ENCODE measurements at places on chromosomes 5 and 9. TPM values are rescaled to one million over a fixed set of nuclear protein-coding genes. Genes with fewer than 3 reads are reported as not detected.

Gene TMEM215
- total RNA-seq, result not detected

Gene RASGEF1C
- total RNA-seq, result 0.19 TPM

Gene TLX3
- total RNA-seq, result not detected

Gene SERF1B
- 32.4 TPM for total RNA-seq

DNA sequence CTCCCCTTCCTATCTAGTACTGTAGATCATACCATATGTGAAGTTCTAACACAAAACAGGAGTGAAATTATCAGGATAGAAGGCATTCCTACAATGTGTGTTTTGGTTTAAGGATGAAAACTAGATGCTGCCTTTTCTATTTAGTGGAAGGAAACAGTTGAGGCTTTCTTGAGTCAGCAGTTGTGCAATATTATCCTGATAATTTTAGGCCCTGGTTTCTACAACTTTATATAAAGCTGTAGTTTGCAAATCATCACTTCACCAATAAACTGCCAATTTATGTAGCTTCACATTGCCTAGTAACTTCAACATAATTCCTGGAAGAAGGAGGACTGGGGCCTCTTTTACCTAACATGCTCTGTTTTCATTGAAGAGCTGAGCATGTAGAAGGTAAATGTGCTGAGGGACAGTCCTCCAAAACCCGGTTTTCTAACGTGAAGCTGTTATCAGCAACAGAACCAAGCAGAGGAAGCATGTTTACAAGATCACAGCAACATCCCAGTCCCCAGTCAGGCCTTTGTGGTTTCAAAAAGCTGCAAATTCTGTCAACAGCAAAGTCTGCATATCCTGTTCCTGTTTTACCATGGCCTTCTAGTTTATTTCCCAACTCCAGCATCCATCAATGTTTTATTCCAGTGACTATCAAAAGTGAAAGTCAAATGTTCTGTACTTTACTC lies 513.4 kb upstream of the MEF2C start:
- H3K4me1 ChIP-seq, result no peaks in the 10 kb centered on the region
- H3K36me3 ChIP-seq, result no peaks in the 10 kb centered on the region
- no peak for DNase-seq
- no peaks in the 10 kb centered on the region for H3K27me3 ChIP-seq

DNA sequence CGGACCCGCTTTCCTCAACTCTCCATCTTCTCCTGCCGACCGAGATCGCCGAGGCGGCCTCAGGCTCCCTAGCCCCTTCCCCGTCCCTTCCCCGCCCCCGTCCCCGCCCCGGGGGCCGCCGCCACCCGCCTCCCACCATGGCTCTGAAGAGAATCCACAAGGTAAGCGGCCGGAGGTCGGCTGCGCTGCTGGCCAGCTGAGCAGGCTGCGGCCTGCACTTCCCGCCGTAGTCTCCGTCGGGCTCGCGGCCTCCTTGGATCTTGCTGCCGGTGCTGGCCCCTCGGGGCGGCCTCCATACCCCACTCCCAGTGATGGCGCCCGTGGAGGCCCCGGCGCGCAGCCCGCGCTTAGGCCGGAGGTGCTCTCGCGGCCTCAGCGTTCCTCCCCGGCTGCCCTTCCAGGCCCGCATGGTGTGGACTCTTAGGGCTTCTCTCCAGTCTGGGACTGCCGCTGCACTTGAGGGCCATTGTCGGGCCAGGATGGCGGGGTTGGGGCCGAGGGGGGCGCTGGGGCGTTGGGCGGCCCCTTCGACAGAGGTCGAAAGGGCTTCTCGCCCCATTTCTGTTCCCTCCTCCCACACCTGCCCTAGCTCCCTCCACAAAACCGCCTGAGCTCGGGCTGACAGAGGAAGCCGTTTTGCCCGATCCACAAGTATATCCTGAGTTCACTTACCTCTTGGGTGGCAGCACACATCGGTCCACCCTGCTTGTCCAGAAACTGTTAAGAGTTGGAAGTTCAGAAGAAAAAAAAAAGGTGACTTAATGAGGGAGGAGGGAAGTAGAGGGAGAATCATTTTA lies 714 bp downstream of the UBE2D2 start:
- peak overlapping the region; percentile 100 for H3K27ac ChIP-seq
- DNase-seq, result no peak
- H3K36me3 ChIP-seq, result no peaks in the 10 kb centered on the region
- H3K27me3 ChIP-seq, result no peaks in the 10 kb centered on the region
- H3K4me1 ChIP-seq, result peaks cover 44% of the 10 kb centered on the region

GRCh38 chr9:113581865-113582697 lies 118.6 kb downstream of the RGS3 start:
- H3K4me3 ChIP-seq, result peak overlapping the region; percentile 14
- DNase-seq, result peak; percentile 65
- H3K27me3 ChIP-seq, result no peaks in the 10 kb centered on the region
- H3K27ac ChIP-seq, result peak overlapping the region; percentile 86
- H3K4me1 ChIP-seq, result peaks cover 62% of the 10 kb centered on the region

GRCh38 chr5:171874234-171874633 lies 88.6 kb downstream of the SMIM23 start:
- H3K27me3 ChIP-seq, result no peaks in the 10 kb centered on the region
- peaks cover 8% of the 10 kb centered on the region for H3K36me3 ChIP-seq
- no peak overlapping the region for H3K4me3 ChIP-seq
- no peak overlapping the region for H3K27ac ChIP-seq
- H3K4me1 ChIP-seq, result no peaks in the 10 kb centered on the region

- H3K36me3 ChIP-seq, result no peaks in the 10 kb centered on the region
- H3K4me1 ChIP-seq, result no peaks in the 10 kb centered on the region
- H3K27me3 ChIP-seq, result no peaks in the 10 kb centered on the region
- DNase-seq, result no peak
These were observed 590.0 kb upstream of the ZNF608 start for GRCh38 chr5:125336401-125336800.

- DNase-seq, result no peak
- no peak overlapping the region for H3K4me3 ChIP-seq
- H3K36me3 ChIP-seq, result no peaks in the 10 kb centered on the region
These were observed 2020.9 kb downstream of the MAT2B start for GRCh38 chr5:165526357-165526756.

GRCh38 chr9:1922026-1922425 lies 93.1 kb upstream of the SMARCA2 start:
- H3K36me3 ChIP-seq, result no peaks in the 10 kb centered on the region
- H3K4me1 ChIP-seq, result no peaks in the 10 kb centered on the region
- DNase-seq, result no peak
- no peak overlapping the region for H3K4me3 ChIP-seq
- no peaks in the 10 kb centered on the region for H3K27me3 ChIP-seq
- no peak overlapping the region for H3K27ac ChIP-seq

DNA sequence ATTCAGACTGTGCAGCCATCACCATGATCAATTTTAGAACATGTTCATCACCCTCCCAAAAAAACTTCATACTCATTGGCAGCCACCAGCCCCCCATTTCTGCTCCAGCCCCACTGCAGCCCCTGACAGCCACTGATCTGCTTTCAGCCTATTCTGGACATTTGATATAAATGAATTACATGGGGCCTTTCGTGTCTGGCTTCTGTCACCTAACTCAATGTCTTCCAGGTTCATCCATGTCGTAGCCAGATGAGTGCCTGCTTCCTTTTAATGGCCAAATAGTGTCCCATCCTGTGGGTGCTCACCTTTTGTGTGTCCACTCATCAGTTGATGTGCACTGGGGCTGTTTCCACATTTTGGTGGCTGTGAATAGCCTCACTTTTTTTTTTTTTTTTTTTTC lies 63.5 kb downstream of the HMCN2 start:
- H3K4me3 ChIP-seq, result no peak overlapping the region
- peak overlapping the region; percentile 97 for H3K27ac ChIP-seq
- no peaks in the 10 kb centered on the region for H3K36me3 ChIP-seq
- DNase-seq, result no peak
- H3K4me1 ChIP-seq, result peaks cover 59% of the 10 kb centered on the region
- peaks cover 94% of the 10 kb centered on the region for H3K27me3 ChIP-seq

GRCh38 chr9:38336341-38336740 lies 56.2 kb upstream of the ALDH1B1 start:
- no peak overlapping the region for H3K27ac ChIP-seq

GRCh38 chr9:127116957-127117356 lies 5.5 kb downstream of the ANGPTL2 start:
- peaks cover 84% of the 10 kb centered on the region for H3K4me1 ChIP-seq
- H3K36me3 ChIP-seq, result peaks cover 6% of the 10 kb centered on the region
- H3K4me3 ChIP-seq, result no peak overlapping the region
- H3K27ac ChIP-seq, result no peak overlapping the region
- H3K27me3 ChIP-seq, result no peaks in the 10 kb centered on the region
- no peak for DNase-seq

- H3K4me1 ChIP-seq, result no peaks in the 10 kb centered on the region
- no peaks in the 10 kb centered on the region for H3K36me3 ChIP-seq
- no peaks in the 10 kb centered on the region for H3K27me3 ChIP-seq
- DNase-seq, result no peak
These were observed 41.6 kb downstream of the XRCC4 start for GRCh38 chr5:83118976-83119375.

DNA sequence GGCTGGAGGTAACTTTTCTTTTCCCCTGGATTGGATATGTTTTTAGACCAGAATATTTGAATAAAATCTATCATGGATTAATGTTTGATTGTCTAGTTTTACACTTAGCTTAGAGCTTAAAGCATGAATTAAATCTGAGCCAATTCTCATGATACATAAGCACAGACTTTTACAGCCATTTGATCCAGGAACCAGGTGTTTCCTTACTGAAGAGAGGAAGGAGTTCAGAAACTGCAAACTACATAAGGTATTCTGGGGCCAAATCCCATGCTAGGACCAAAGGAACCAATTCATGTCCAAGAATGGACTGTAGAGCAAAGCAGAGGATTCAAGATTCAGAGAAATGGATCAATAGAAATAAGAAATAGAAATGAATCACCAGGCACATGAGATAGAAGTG lies 360.4 kb upstream of the ZNF608 start:
- no peaks in the 10 kb centered on the region for H3K27me3 ChIP-seq
- no peaks in the 10 kb centered on the region for H3K36me3 ChIP-seq
- no peak for DNase-seq
- H3K27ac ChIP-seq, result no peak overlapping the region
- H3K4me3 ChIP-seq, result no peak overlapping the region
